Lung (tissue), 17 donors: ENCODE measurements at places on chromosomes 4 and X. TPM values are rescaled to one million over a fixed set of nuclear protein-coding genes. Genes with fewer than 3 reads are reported as not detected.

DNA sequence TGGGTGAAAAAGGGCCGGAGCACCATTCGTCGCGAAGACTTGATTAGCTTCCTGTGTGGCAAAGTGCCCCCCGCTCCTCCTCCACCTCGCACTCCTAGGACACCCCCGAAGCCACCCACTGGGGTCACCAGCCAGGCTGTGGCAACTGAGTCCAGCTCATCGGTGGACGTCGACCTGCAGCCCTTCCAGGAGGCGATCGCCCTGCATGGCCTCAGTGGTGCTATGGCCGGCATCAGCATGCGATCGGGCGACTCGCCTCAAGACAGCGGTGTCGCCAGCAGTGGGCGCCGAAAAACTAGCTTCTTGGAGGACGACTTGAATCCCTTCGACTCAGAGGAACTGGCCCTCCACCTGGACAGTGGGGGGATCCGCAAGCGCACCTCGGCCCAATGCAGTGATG lies 126.8 kb upstream of the CXorf66 start:
- DNase-seq, result no peak

DNA sequence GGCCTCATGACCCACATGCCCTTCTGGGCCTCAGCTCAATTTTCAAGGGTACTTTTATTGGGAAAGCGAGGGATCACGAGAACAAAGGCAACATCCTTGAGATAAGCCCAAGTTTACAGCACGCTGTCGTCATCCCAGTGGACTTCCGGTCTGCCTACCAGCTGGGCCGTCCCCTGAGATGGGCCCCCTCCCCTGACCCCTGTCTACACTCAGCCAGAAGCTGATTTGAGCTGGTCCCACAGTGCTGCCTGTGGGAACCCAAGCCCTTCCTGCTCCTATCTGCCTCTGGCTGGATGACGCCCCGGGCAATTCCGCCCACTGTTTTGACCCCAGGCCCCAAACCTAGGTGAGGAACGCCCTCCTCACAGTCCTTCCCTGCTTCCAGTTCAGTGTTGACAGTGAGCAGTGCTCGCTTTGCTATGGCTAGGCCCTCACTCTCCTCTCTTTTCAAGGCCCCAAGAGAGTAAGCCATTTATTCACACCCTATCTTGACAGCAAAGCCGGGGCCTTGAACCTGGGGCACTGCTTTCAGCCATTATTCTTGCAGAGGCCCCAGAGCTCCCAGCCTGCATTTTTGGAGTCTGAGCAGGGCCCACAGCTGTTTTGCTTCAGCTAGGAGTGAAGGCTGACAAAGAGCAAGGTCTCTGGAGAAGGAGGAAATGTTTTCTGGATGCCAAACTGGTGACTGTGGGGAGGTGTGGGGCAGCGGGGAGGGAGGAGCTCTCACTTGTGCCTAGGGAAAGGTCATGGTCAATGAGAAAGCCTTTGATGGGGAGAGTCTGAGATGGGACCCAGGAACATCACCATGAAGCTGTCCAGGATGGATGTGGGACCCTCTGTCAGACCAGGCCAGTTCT lies 164.6 kb upstream of the BCOR start:
- peak; percentile 81 for DNase-seq

DNA sequence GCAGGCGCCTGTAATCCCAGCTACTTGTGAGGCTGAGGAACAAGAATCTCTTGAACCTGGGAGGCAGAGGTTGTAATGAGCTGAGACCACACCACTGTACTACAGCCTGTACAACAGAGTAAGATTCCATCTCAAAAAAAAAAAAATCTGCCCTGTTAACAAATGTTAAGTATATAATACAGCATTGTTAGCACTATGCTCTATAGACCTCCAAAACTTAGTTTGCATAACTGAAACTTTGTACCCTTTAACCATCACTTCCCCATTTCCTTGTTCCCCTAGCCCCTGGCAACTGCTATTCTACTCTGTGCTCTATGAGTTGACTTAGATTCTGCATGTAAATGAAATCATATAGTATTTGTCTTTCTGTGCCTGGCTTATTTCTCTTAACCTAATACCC lies 76.7 kb downstream of the TAB3 start:
- DNase-seq, result no peak

DNA sequence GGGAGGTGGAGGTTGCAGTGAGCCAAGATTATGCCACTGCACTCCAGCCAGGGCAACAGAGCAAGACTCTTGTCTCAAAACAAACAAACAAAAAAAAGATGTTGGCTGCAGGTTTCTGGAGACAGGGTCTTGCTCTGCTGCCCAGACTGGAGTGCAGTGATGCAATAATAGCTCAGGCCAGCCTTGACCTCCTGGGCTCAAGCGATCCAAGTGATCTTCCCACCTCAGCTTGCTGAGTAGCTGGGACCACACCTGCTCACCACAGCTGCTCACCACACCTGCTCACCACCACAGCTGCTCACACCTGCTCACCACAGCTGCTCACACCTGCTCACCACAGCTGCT lies 29.9 kb upstream of the CPLX1 start:
- no peak for DNase-seq

GRCh38 chr4:25212822-25213221 lies 21.0 kb upstream of the PI4K2B start:
- DNase-seq, result no peak

The CENPVL1 gene
- polyA plus RNA-seq, result not detected

DNA sequence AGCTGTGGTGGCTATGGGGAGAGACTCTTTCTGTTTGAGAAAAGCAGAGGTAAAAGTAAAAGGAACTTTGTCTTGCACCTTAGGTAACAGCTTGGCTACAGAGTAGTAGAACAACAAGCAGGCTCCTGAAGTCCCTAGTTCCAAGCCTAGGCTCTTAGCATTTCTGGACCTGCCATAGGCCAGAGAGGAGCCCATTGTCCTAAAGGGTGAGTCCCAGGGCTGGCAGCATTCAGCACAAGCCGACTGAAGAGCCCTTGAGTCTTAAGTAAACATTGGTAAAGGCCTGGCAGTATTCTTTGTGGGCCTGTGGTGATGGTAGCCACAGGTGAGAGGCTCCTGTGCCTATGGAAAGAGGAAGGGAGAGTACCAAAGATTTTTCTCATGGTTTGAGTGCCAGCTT lies 38.2 kb downstream of the CSN3 start:
- peak; percentile 13 for DNase-seq

The KLF8 gene
- 3.9 TPM for polyA plus RNA-seq

The CCDC120 gene
- 5.1 TPM for polyA plus RNA-seq

- no peak for DNase-seq
Measured at GRCh38 chrX:47169726-47170515, 23.7 kb upstream of the UBA1 start.

GRCh38 chr4:151438154-151438553 lies 29.2 kb downstream of the FHIP1A start:
- no peak for DNase-seq

DNA sequence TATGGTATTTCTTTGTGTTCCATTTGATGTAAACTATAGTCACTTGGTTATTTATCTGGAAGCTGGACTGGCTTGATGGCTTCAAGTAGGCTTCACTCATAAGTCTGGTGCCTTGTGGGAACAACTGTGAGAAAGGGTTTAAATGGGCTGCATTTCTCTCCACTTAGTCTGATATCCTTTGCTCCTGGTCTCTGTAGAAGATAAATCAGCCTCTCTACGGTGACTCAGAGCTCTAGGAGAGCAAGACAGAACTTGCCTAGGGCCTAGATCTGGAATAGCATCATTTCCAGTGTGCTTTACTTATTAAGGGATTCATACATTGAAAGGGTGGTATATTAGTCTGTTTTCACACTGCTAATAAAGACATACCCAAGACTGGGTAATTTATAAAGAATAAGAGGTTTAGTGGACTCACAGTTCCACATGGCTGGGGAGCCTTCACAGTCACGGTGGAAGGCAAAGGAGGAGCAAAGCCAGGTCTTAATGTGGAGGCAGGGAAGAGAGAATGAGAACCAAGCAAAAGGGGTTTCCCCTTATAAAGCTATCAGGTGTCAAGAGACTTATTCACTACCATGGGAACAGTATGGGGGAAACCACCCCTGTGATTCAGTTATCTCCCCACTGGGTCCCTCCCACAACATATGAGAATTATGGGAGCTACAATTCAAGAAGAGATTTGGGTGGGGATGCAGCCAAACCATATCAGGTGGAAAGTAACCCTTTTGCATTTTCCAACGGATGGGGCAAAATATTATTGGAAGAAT lies 1746.4 kb upstream of the PCDH7 start:
- DNase-seq, result no peak

DNA sequence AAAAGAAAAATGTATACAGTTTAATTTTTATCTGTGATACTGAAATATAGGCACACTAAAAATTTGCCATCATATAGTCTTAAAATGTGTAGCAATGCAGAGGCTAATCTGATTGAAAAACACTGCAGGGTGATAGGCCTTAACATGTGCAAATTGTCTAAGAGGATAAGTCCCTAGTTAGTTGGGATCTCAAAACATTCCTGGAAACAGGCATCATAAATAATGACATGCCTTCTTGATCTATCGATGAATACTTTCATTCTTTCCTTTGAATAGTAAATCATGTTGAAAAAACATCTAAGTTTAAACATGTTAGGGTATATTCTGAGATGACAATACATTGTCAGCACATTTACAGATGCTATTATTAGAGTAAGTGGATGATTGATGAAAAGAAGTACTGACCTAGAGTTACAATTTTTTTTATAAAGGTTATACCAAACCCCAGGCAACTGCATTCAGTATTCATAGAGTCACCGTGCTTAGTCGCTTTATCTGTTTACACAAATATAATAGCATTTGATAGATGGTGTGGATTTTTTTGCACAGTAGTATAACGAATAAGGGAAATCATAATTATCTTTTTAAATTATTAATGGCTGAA lies 668.2 kb upstream of the ADGRL3 start:
- DNase-seq, result no peak

DNA sequence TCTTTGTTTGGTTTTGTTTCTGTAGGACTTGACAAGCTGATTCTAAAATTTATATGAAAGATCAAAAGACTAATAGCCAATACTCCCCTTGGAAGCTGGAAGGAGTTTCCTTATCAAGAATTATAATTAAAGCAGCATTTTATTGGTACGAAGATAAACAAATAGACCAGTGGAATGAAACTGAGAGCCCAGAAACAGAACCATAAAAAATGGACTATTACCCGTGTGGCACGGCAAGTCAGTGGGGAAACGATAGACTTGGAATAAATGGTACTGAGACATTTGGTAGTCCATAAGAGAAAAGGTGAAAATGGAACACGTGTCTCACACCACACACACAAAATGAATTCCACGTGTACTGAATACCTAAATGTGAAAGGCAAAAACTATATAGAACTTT lies 42.4 kb upstream of the CEP135 start:
- DNase-seq, result no peak

The LANCL3 gene
- 0.43 TPM for polyA plus RNA-seq

DNA sequence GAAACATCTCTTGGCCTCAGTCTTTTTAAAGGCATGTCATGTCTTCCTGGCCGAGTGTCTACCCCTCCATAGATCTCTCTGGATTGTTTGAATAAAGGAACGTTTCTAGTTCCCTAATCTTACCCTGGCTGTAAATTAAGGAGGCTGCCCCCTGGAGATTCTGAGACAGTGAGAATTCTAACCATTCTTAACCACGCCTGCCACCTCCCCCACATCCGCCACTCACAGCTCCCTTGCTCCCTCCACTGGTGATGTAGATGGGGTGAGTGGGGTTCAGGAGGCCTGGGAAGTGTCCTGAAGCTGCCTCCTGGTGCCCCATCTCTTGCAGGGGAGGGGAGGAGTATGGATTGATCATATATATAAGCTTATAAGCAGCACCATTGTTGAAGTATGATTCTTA lies 48.0 kb upstream of the TRIM2 start:
- DNase-seq, result no peak

GRCh38 chr4:52107745-52108144 lies 56.6 kb downstream of the SPATA18 start:
- DNase-seq, result no peak

GRCh38 chr4:14152834-14153519 lies 525.5 kb upstream of the BOD1L1 start:
- DNase-seq, result no peak

The FAM156A gene
- 16.1 TPM for polyA plus RNA-seq

- DNase-seq, result peak; percentile 75
Measured at GRCh38 chr4:155590796-155591585, 75.7 kb upstream of the GUCY1A1 start.

- no peak for DNase-seq
Measured at GRCh38 chr4:158163941-158164767, 8.7 kb downstream of the GASK1B start.

GRCh38 chr4:85520765-85521749 lies 46.1 kb downstream of the ARHGAP24 start:
- peak; percentile 17 for DNase-seq

The ADH1A gene
- polyA plus RNA-seq, result 0.06 TPM

- no peak for DNase-seq
Measured at GRCh38 chr4:17580969-17581368, 4.0 kb downstream of the LAP3 start.

The FANCB gene
- polyA plus RNA-seq, result 0.51 TPM

The RIBC1 gene
- polyA plus RNA-seq, result 8.6 TPM

- DNase-seq, result no peak
Measured at GRCh38 chrX:130631011-130631410, 229.2 kb downstream of the RBMX2 start.

The NWD2 gene
- not detected for polyA plus RNA-seq

DNA sequence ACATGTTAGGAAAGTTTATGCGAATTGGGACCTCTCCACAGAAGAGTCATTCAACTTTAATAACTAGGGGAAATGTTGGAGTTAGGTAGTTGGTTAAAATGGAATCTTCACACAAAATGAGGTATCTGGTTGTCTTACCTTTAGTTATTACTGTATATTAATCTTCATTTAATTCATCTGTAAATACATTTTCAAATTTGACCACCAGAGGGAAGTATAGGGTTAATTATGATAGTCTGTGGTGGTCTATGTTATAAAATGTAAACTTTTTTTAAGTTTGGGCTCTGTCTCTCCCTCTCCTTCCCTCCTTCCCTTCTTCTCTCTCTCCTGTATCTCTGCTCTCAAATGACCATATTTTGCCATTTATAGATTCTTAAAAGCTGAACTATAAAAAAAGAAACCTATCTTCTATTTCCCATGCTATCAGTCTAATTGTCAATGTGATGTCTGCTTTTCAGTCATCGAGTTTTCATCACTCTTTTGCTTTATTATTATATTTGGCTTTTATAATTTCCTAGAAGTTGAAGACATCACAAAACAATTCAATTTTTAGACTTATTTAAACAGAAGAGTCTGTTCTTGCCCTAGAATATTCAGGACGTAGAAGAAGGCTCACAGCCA lies 49.8 kb downstream of the TMEM144 start:
- DNase-seq, result peak; percentile 50

- DNase-seq, result no peak
Measured at GRCh38 chr4:39706741-39707511, 9.0 kb downstream of the UBE2K start.

DNA sequence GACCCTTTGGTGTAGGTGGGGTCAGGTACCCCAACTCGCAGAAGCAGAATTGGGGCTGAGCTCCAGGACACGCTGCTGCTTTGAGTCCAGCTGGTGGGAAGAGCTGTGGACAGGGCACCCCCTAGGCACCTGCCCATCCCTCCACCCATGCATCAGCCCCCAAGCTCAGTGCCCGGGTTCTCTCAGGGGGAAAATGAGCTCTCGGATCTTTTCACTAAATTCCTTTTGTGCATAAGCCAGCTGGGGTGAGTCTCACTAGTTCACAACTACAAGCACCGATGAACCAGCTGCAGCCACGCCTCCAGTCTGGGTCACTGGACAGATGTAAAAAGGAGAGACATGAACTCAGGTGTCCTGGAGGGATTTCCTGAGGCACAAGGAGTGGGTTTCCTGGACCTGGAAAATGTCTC lies 286.8 kb downstream of the CRLF2 start:
- no peak for DNase-seq

- DNase-seq, result no peak
Measured at GRCh38 chr4:54553001-54553400, 104.8 kb upstream of the KIT start.

The SCML2 gene
- polyA plus RNA-seq, result 0.64 TPM
